ENCODE measurements at places on chromosomes 11 and 22. TPM values are rescaled to one million over a fixed set of nuclear protein-coding genes. Genes with fewer than 3 reads are reported as not detected.

Gene UNC93B1
- 9.9 TPM for total RNA-seq

- peak; percentile 31 for DNase-seq
These were observed 1185.4 kb downstream of the LRRC4C start for GRCh38 chr11:40274017-40274416.

DNA sequence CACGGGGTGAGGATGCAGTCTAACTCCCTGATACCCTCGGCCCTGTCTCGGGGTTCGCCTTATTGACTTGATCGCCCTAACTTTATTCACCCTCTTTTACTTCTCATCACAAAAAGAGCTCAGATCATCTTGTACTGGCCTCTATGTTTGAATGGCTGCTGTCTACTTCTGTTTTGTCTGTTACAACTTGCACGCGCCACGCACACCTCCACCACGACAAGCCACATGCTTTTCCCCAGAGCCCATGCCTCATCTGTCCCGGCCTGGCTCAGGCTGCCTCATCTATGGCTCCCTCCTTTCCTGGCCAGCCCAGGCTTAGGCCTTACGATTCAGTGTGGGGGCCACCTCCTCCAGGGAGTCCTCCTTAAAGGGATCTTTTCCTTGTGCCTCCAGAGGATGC, 180.9 kb downstream of the EFCAB6 start:
- DNase-seq, result no peak

DNA sequence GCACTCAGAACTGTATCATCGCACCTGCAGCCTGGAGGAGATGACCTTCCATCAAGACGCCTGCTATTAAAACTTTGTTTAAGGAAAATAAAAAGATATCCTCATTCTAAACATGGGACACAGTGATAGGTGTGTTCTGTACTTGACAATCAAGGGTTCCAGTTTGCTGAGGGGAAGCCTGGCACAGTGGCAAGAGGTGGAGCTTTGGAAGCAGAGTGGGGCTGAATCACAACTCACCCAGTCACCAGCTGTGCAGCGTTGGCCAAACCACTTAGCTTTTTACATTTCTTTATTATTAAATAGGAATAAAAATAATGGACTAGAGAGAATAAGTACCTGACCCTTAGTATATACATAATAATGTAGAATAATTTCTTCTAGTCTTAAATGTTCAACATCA, 220.7 kb downstream of the TENM4 start:
- DNase-seq, result no peak

DNA sequence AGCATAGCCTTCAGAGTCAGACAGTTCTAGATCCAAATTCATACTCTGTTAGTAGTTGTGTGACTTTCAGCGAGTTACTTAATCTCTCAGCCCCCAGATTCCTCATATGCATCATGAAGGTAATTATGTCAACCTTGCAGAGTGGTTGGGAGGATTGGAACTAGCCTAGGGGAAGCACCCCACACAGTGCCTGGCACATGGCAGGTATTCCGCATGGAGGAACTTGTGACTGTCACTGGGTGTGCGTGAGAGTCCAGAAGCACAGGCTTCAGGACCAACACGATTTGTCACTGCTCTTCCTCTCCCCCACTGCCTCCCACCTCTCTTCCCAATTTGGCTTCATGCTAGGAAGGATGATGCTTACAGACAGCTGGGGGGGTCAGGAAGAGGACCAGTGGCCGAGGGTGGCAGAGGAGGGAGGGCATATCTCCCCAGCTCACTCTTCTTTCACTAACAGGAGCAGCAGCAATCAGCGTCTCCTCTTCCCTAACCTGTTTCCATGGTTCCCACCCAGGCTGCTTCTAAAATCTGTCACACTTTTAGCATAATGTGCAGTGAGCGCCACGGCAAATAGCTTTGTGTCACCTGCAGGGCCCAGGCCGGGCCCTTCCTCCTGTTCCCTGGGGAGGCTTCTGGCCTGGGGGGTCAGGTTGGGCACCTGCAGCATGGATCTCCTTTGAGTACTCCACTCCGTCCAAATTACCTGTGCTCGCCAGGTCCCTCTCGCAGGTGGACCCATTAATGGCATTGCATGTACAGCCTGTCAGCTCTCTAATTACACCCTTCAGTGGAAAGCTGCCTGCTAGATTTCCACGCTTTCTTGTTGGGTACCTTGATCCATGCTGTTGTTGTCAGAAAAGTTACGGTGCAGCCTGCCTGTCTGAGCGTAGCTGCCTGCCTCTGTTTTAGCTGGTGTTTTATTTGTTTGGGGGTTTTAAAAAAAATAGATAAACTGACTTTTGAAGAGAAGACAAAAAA, 400.4 kb downstream of the NXPE2 start:
- DNase-seq, result no peak

GRCh38 chr22:27970596-27971220, 51.7 kb upstream of the PITPNB start:
- DNase-seq, result no peak

- DNase-seq, result no peak
These were observed 1097.6 kb downstream of the TBC1D22A start for GRCh38 chr22:47859881-47860525.

Measured in tongue (tissue), 3 donors.